SJCRH30 (cell line): ENCODE measurements at places on chromosomes 7 and 10. TPM values are rescaled to one million over a fixed set of nuclear protein-coding genes. Genes with fewer than 3 reads are reported as not detected.

CCL24 gene
- total RNA-seq, result 0.35 TPM in 1 of 2 replicates, not detected in the other

SVOPL gene
- total RNA-seq, result not detected in 2 replicates

HOGA1 gene
- total RNA-seq, result 1.7 and 3.5 TPM in 2 replicates

DNA sequence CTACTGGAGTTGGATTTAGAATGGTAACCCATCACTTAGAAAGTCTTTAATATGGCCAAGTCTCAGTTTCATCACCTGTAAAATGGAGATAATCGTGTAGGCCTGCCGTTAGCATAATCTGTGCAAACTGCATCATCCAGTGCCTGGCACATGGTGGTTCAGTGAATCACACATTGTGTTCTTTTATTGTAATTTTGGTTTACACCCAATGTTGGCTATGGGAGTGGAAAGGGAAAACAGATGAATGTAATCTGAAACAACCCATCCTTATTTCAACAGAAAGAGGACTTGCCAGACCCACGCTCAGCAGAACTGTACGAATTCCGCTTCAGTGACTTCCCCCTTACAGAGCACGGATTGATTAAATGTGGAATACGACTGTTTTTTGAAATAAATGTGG, 27.5 kb downstream of the PDE6C start:
- H3K36me3 ChIP-seq, result no peaks in the 10 kb centered on the region
- no peak for DNase-seq
- H3K27me3 ChIP-seq, result no peaks in the 10 kb centered on the region
- no peak overlapping the region for H3K27ac ChIP-seq
- H3K4me3 ChIP-seq, result no peak overlapping the region

- H3K4me3 ChIP-seq, result no peak overlapping the region
- no peaks in the 10 kb centered on the region for H3K27me3 ChIP-seq
- no peak for DNase-seq
- no peaks in the 10 kb centered on the region for H3K36me3 ChIP-seq
Measured at GRCh38 chr10:82278401-82279182, 403.6 kb downstream of the NRG3 start.

GRCh38 chr7:89607792-89608191, 546.5 kb upstream of the STEAP1 start:
- no peaks in the 10 kb centered on the region for H3K36me3 ChIP-seq
- no peaks in the 10 kb centered on the region for H3K4me1 ChIP-seq
- no peak overlapping the region for H3K4me3 ChIP-seq
- H3K27me3 ChIP-seq, result no peaks in the 10 kb centered on the region
- DNase-seq, result peak; percentile 24

DNA sequence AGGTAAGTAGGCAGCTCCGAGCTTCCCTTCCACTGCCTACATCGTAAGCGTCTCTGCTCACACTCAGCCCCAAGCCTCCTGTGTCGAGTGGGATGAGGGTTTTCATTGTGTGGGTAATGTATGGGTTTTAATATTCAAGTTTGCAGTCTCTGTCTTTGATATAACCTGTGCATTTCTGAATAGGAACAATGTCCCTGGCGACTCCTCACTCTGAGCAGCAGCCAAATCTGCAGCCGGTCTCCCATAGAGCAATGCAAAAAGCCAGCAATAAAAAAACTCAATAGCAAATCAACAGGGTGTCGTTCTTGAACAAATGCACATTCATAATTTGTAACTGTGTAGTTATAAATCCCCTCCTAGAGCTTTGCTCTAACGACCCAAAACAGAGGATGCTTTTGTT, 33.4 kb downstream of the PPP1R17 start:
- DNase-seq, result no peak
- H3K4me3 ChIP-seq, result no peak overlapping the region
- H3K27me3 ChIP-seq, result 0 out of 2 replicates have a peak, but pooled peaks cover 4% of the 10 kb centered on the region
- no peaks in the 10 kb centered on the region for H3K4me1 ChIP-seq
- no peak overlapping the region for H3K27ac ChIP-seq

DNA sequence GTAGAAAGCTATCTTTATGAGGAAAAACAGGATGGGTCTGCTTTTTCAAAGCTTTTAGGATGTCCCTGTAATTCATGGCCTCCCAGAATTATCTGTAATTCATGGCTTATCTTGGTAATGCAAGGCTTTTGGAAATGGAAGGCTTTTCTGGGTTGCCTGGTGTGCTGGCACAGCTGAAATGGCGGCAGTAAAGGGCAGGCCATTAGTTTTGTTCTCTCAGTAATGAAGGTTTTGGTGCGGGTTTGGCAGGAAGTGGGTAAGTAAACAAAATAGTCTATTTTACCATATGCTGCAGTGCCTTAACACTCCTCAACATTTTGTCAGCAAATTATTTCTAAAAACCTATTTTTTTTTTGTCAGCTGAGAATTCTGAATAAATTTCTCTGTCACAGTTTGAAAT, 69.3 kb downstream of the LRGUK start:
- peaks cover 8% of the 10 kb centered on the region; the same call in 1 of the 2 replicates for H3K27me3 ChIP-seq
- DNase-seq, result no peak
- no peaks in the 10 kb centered on the region for H3K4me1 ChIP-seq
- H3K27ac ChIP-seq, result no peak overlapping the region
- H3K4me3 ChIP-seq, result no peak overlapping the region
- no peaks in the 10 kb centered on the region for H3K36me3 ChIP-seq

DNA sequence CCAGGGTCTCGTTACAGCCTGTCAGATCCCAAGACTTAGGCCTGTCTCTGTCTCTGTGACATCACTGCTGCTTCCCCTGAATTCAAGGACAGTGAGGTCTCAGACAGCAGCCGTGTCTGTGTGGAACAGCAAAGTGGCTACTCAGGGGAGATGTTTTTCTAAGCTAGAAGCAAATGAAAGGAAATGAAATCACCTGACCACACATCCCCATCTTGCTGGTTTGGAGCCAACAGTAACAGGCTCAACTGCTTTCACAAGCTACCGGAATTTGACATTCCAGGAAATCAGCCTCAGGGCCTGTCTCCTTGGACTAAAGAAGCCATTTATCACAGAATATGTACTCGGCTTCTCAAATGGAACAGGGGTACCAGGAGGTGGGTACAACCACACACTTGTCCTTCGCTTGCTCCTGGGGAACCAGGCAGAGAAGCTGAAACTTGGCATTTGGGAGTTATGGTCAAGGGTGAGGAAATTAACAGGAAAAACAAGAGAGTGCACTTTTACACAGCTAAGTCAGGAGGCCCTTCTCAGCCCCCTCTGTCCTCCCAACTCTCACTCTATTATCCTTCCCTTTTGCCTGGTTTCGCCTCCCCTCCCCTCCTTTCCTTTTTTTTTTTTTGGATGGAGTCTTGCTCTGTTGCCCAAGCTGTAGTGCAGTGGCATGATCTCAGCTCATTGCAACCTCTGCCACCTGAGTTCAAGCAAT, 73.2 kb downstream of the SPDYE5 start:
- H3K36me3 ChIP-seq, result peaks cover 30% of the 10 kb centered on the region
- H3K27ac ChIP-seq, result 0 out of 2 replicates have a peak overlapping the region, but pooled peaks have one; percentile 11
- H3K4me3 ChIP-seq, result no peak overlapping the region

- H3K27ac ChIP-seq, result no peak overlapping the region
- H3K27me3 ChIP-seq, result no peaks in the 10 kb centered on the region
- no peak for DNase-seq
Measured at GRCh38 chr7:112079673-112080072, 126.5 kb downstream of the DOCK4 start.

GRCh38 chr10:59561477-59562121, 148.1 kb downstream of the SLC16A9 start:
- H3K4me1 ChIP-seq, result no peaks in the 10 kb centered on the region
- no peak overlapping the region for H3K27ac ChIP-seq
- no peak overlapping the region for H3K4me3 ChIP-seq
- no peak for DNase-seq

- DNase-seq, result no peak
- H3K27ac ChIP-seq, result no peak overlapping the region
- H3K27me3 ChIP-seq, result no peaks in the 10 kb centered on the region
- peaks cover 7% of the 10 kb centered on the region; the same call in 1 of the 2 replicates for H3K36me3 ChIP-seq
- no peak overlapping the region for H3K4me3 ChIP-seq
- H3K4me1 ChIP-seq, result no peaks in the 10 kb centered on the region
Measured at GRCh38 chr7:30079880-30080279, 51.7 kb downstream of the PLEKHA8 start.

DNA sequence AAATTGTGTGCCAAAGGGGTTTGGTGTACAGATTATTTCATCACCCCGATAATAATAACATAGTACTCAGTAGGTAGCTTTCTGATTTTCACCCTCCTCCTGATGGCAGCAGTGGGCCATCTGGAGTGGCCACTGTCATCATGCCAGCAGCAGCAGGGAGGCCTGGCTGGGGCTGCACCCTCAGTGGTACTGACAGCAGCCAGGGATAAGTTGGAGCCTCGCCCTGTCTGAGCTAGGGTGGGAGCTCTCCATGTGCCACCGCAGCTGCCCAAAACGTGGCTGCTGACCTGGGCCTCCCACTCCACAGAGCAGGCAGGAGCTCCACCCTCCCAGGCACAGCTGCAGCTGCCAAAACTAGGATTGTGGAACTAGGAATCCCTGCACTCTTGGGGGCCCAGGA, 700.8 kb upstream of the KCND2 start:
- H3K27ac ChIP-seq, result no peak overlapping the region
- DNase-seq, result peak; percentile 13
- no peaks in the 10 kb centered on the region for H3K27me3 ChIP-seq
- no peaks in the 10 kb centered on the region for H3K36me3 ChIP-seq
- H3K4me1 ChIP-seq, result no peaks in the 10 kb centered on the region
